ENCODE measurements at places on chromosomes 16 and 17. TPM values are rescaled to one million over a fixed set of nuclear protein-coding genes. Genes with fewer than 3 reads are reported as not detected.

DNA sequence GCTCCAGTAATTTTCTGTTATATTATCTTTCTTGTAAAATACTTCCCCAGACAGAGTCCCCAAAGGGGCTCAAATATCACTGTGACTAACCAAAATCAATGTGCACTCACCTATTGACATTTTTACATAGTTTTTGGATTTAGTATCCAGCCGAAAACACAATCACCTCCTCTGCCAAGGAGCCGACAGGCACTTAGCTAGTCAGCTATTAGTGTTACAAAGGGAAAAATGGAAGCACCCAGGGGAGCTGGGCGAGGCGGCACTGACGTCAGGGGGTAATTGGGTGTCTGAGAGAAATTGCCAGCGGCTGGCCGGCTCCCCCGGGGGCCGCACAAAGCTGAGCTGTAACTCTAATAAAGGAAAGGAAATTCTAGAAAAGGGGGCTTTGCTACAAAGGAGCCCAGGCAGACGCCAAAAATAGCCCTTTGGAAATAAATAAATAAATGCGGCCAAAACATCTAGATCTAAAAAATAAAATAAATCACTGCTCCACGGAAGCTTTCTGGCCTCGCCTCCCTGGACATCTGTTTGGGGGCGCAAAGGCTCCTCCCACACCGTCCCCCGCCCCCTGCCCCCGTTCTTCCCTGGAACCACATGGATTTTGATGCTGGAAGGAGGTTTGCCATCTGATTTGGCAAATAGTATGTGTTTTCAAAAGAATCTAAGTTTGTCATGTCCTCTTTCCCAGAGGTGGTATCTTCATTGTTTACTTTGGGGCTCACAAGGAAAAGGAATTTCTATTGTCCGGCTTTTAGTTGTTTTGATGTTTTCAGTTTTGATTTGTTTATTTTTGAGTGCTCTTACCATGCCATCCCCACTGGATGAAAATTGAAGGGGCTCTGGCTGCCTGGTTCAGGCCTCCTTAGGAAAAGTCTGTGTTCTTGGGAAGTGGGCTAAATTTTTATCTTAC, 156.7 kb downstream of the ZNF423 start:
- DNase-seq = no peak

Gene C16orf89
- total RNA-seq = not detected

Gene TRAF4
- total RNA-seq = 178 TPM

GRCh38 chr17:66915204-66915611, 49.3 kb upstream of the CACNG4 start:
- DNase-seq = no peak

DNA sequence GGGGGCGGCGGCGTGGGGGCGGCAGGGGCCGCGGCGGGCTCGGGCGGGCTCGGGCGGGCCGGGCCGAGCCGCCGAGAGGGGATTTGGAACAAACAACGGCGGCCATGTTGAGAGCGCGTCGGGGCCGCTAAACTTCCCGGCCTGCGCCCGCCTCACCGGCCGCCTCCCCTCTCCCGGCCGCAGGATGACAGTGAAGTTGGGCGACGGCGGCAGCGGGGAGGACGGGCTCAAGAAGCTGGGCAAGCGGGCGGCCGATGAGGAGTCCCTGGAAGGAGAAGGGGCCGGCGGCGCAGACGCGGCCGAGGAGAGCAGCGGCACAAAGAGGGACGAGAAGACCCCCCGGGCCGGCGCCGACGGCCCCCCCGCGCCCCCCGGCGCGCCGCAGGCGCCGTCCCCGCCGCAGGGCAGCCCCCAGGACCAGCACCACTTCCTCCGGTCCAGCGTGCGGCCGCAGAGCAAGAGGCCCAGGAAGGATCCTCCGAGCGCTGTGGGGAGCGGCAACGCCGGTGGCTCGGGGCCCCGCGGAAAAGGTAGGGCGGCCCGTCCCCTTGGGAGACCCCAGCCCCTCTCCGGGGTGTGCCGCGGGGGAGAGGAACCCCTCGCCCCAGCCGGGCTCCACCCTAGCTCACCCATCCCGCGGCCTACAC, 2.4 kb downstream of the CRAMP1 start:
- no peak for DNase-seq

- DNase-seq = no peak
Observed at GRCh38 chr17:48639982-48640857, 14.1 kb upstream of the HOXB9 start.

GRCh38 chr17:34713687-34714086, 134.3 kb downstream of the TMEM132E start:
- no peak for DNase-seq

- no peak for DNase-seq
Observed at GRCh38 chr16:13165024-13165423, 263.6 kb downstream of the SHISA9 start.

GRCh38 chr16:10332241-10332640, 53.6 kb upstream of the ATF7IP2 start:
- DNase-seq = no peak

DNA sequence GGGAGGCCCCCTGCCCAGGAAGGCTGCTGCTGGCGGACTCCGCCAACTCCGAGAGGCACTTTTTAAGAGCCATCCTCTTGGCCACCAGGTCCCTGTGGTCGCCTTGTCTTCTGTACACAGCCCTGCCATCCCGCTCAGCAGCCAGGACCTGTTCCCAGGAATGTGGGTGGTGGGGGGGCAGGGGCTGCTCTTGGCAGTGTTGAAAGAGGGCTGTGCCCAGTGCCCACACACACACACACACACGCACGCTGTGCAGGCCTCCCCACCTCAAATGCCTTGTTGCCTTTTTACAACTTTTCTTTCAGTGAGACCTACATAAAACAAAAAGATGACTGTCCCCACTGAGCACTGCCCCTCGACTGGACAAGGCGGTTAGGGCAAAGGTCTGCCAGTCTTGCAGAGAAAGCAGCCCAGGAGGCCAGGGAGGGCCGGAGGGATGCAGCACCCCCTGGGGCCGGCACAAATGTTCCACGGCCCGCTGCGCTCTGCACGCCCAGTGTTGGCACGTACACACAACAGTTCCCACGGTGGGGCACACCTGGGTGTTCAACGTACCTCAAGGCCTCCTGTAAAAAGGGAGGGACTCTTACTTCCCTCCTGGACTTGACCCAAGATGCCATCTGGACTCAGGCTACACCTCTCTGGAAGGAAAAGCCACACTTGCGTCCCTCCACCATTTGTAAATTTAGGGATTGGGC, 18.5 kb upstream of the PITPNA start:
- no peak for DNase-seq

GRCh38 chr16:77834635-77835540, 46.5 kb downstream of the VAT1L start:
- no peak for DNase-seq

Gene IKZF3
- 22.8 TPM for total RNA-seq

GRCh38 chr17:30524847-30525246, 47.6 kb downstream of the GOSR1 start:
- no peak for DNase-seq

Gene MTSS2
- total RNA-seq = 2.0 TPM

Gene MEFV
- total RNA-seq = not detected

- DNase-seq = no peak
Observed at GRCh38 chr16:9682320-9682719, 499.9 kb downstream of the GRIN2A start.

Gene RAB11FIP4
- 29.8 TPM for total RNA-seq

Gene CIBAR2
- total RNA-seq = not detected

Gene NHLRC4
- total RNA-seq = 1.2 TPM

DNA sequence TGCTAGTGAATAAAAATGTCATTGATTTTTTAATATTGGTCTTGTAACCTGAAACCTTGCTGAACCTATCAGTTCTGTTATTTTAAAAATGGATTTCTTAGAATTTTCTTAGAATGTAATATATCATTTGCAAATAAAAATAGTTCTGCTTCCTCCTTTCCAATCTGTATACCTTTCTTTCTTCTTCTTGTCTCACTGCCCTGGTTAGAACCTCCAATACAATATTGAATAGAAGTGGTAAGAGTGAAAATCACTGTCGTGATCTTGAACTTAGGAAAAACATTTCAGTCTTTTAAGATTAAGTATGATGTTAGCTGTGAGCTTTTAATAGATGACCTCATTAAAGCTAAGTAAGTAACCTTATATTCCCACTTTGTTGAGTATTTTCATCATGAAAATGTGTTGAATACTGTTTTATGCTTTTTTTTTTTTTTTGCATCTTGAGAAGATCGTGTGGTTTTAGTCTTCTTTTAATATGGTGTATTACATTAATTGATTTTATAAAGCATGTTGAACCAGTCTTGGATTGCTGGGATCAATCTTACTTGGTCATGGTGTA, 104.8 kb upstream of the NACA2 start:
- DNase-seq = no peak

Gene CHD9NB
- 1.1 TPM for total RNA-seq

DNA sequence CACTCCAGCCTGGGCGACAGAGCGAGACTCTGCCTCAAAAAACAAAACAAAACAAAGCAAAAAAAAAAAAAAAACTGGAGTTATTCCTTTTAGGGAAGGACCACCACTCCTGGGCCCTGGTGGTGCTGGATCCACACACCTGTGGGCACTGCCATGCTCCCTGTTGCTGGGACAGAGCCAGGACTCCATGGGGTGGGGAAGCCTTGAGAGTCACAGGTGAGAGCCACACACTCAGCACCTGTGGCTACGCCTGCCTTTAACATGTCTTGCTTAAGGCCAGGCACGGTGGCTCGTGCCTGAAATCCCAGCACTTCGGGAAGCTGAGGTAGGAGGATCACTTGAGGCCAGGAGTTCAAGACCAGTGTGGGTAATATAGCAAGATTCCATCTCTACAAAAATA, 18.3 kb downstream of the PDIA2 start:
- DNase-seq = no peak

DNA sequence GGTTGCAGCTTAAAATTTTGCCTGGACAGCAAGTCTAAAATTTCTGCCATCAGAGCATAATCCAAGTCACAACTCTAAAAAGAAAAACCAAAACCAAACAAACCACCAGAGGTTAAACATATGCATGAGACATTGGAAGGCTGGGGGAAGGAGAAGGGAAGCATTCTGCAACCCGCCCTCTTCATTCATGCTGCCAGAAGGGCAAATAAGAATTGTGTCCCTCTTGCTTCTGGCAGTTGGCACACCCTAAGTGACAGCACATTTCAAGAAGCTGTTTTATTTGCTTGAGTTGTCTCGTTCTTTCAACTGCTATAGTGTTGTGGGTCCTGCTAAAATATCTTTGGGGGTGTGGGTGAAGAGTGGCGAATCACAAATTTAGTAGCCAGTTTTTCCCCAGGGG, 99.6 kb downstream of the SKAP1 start:
- DNase-seq = no peak

Gene SKAP1
- total RNA-seq = 48.7 TPM

Gene SLC12A3
- not detected for total RNA-seq

Gene CIITA
- total RNA-seq = 12.0 TPM

GRCh38 chr16:88370365-88370764, 12.4 kb upstream of the ZNF469 start:
- no peak for DNase-seq

Gene SLC35G6
- total RNA-seq = not detected

- no peak for DNase-seq
Observed at GRCh38 chr17:50586421-50587247, 26.1 kb downstream of the CACNA1G start.

DNA sequence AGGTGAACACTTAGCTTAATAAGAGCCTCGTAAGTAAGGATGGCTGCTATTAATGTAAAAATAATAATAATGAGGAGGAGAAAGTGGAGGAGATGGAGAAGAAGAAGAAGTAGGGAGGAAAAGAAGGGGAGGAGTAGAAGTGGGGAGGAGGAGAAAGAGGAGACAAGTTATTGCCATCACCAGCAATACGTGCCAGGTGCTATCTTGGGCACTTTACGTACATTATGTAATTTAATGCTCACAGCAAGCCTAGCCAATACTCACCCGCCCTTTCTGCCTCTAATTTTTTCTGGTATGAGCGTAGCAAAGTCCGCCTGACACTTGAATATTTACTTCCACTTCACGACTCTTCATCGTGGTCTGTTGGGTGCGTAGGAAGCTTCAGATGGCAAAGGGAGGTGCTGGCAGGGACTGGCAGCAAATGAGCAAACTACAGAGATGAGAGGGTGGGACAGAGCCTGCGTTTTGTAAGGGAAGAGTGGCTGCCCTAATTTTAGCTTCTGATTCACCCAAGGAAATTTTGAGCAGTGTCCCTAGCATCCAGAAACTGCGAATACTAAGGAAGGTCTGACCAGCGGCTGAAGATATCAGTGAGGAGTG, 42.1 kb upstream of the CDH13 start:
- DNase-seq = no peak

DNA sequence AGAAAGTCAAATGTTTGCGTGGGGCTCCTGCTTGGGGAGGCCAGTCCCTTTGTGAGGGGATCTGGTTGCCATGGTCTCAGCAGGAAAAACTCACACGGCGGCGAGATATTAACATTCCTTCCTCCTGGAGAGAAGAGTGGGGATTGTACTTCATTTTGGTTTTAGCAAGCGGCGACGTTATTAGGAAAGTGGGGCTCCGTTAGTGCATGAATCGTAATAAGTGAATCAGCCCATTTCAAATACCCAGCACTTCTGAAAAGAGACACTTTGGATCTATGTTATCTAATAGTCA, 41.6 kb upstream of the METRNL start:
- no peak for DNase-seq
